ENCODE measurements at places on chromosomes 4 and X. TPM values are rescaled to one million over a fixed set of nuclear protein-coding genes. Genes with fewer than 3 reads are reported as not detected.

KIAA1210 gene
- not detected for total RNA-seq

DNA sequence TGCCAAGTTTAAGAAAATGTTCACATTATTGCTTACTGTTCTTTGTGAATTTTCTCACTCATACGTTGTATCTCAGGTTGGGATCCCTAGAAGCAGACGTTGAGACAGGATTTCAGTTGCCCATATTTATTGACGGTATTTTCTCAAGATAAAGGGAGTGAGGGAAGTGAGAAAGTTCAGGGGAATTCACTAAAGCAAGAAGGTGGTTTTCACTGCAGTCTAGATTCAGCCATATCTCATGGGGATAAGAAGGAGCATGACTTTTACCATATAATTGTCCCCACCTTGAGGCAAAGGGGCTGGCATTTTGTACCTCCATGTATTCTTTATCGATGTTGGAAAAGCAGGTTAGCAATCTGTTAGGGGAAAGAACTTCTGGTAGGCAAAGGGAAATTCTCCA is 543.0 kb downstream of the CCSER1 start:
- DNase-seq: no peak

DNA sequence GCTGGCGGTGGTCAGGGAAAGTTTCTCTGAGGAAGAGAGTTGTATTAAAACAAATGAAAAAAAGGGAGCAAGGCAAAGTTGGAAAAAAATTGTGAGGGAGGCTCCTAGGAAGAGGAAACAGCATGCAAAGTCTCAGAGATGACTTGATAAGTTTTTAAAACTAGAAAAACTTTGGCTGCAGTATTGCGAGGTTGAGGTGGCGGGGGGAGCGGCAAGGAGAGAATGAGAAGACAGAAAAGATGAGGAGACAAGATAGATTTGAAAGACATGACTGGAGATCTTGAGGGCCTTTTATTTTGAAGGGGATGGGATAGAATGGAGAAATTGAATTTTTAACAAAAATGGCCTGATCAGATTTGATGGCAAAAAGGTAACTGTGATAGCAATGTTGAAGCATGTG is 4.8 kb upstream of the UBE2D3 start:
- DNase-seq: no peak

DNA sequence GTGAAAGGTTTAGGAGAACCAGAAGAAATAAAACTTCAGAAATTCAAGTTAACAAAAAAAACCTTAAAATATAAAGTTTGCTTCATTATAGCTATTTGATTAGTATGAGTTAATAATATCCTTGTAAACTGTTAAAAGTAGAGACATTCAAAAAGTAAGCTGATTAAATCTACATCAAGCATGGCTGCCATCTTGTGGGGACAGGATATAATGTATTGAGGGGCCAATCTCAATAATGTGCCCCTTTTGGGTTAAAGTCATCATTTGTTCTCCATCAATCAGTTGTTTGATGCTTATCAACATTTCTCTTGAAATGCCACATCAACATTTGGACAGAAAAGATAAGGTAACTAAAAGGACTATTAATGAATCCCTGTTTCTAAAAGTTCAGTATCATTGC is 4.6 kb upstream of the GRID2 start:
- no peak for DNase-seq

- DNase-seq: no peak
These were observed 411.4 kb downstream of the GPAT3 start for GRCh38 chr4:83947125-83947829.

Data from H7 (cell line).